Brain pericyte (primary cell): ENCODE measurements at places on chromosomes 5 and 9.
A peak's percentile ranks its signal among the peaks of the same experiment; 100 is the strongest.

- no peak for DNase-seq
Measured at GRCh38 chr9:13688990-13689600, 409.6 kb upstream of the MPDZ start.

DNA sequence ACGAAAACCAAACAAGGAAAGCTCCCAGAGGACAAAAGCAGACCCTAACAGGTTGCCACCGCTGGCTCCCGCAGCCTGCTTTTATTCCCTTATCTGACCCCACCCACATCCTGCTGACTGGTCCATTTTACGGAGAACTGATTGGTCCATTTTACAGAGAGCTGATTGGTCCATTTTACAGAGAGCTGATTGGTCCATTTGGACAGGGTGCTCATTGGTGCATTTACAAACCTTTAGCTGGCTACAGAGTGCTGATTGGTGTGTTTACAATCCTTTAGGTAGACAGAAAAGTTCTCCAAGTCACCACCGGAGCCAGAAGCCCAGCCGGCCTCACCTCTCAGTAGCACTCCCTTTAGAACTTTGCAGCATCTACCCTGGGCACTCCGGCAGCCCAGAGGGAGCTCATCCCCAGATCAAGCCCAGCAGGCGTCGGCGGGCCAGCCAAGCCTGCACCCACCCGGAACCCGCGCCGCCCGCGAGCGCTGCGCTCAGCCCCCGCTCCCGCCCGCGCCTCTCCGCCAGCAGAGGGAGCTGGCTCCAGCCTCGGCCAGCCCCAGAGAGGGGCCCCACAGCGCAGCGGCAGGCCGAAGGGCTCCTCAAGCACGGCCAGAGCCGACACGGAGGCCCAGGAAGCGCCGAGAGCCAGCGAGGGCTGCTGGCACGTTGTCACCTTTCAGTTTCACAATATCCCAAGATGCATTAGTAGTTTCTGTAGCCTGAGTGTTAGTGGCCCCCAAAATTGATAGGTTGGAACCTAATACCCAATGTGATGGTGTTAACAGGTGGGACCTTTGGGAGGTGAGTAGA, 35.3 kb upstream of the CLPTM1L start:
- no peak for DNase-seq

DNA sequence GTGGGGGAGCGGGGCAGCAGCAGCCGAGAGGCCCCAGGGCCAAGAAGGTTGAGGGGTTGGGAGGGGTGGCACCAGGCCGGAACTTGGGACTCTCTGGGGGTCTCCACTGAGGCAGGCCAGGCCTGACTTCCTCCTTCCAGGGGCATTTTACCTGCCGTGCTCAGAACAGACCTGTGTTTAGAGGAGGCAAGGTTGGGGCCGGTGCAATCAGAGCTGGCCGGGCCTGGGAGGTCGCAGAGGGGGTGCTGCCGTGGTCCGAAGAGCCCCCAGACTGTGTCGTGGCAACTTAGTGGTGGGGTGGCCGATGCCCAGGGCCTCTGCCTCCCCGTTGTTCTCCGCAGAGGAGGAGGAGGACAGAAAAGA, 21.8 kb downstream of the GLT6D1 start:
- no peak for DNase-seq

DNA sequence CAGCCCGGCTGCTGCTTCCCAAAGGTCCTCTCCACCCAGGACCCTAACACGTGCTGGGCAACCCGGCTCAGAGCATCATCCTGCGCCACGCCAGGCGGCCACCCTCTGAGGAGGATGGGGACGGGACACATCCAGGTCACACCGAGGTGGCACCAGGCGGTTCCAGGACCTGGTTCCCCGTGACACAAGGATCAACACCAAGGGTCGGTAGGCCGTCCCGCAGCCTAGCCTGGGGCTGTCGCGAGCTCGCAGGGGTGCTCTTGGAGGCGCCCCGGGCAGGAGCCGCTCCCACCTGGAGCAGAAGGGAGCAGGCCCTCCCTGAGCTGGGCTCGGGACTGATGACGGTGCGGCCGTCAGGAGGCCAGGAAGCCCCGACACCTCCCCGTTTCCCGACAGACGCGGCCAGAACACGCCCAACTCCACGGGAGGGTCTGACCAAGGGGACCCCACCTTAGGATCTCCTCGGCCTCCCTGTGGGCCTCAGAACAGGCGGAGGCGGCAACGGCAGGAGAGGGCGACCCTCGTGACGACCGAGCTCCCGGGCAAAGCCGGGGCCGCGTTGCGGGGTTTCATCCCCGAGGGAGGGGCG, 6.3 kb downstream of the EXD3 start:
- no peak for DNase-seq

DNA sequence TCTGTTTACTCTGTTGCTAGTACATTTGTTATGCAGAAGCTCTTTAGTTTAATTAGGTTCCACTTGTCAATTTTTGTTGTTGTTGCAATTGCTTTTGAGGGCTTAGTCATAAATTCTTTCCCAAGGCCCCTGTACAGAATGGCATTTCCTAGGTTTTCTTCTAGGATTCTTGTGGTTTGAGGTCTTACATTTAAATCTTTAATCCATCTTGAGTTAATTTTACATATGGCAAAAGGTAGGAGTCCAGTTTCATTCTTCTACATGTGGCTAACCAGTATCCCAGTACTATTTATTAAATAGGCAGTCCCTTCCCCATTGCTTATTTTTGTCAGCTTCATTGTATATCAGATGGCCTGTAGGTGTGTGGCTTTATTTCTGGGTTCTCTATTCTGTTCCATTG, 792.4 kb downstream of the PTPRD start:
- DNase-seq: no peak

- DNase-seq: no peak
Measured at GRCh38 chr9:114351932-114352331, 22.3 kb downstream of the ORM2 start.

- peak; percentile 29 for DNase-seq
Measured at GRCh38 chr9:136625101-136626065, 37.3 kb upstream of the EGFL7 start.

DNA sequence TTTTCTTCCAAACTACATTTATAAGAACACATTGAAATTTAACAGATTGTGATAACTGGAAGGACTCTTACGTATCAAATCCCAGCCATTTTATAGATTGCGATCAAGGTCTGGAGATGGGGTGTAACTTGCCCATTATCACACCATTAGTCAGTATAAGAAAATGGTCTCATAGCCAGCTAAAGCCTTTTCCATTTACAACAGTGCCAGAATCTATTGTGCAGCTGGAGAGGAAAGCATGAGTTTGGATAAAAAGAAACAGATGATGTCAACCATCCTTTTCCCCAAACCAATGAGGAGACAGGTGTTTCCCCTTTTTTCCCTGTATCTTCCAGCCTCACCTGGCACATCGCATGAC, 658.8 kb downstream of the ACTL7B start:
- DNase-seq: no peak

DNA sequence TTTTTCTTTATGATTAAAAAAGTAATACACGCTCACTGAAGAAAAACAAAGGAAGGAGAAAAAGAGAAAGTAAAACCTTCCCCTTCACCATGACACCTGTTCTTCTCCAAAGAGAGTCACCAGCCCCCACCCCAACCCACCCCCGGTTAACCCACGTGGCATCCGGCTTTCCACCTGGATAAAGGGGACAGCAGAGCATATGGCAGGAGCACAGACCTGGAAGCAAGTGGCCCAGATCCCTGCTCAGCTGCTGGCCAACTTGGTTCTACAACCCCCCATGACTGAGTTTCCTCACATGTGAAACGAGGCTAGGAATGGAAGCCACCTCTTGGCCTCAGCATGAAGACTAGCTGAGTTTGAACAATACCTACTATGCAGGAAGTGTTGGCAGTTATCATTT, 5.1 kb downstream of the CCDC180 start:
- DNase-seq: no peak

- no peak for DNase-seq
Measured at GRCh38 chr9:107890921-107891465, 401.4 kb upstream of the KLF4 start.

DNA sequence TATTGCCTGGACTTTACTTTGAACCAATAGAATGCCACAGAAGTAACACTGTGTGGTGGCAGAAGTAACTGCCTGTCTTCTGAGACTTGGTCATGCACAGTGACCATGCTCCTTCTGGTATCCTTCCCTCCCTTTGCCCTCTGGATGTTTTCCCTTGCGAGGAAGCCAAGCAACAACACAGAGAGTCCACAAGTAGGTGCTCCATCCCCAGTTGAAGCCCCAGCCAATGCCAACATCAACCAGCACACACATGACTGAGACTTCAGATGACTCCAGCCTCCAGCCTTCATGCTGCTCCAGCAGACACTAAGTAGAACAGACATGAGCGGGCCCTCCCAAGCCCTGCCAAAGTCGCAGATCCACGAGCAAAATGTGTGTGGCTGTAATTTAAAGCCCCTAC, 129.6 kb downstream of the EPB41L4A start:
- DNase-seq: no peak

DNA sequence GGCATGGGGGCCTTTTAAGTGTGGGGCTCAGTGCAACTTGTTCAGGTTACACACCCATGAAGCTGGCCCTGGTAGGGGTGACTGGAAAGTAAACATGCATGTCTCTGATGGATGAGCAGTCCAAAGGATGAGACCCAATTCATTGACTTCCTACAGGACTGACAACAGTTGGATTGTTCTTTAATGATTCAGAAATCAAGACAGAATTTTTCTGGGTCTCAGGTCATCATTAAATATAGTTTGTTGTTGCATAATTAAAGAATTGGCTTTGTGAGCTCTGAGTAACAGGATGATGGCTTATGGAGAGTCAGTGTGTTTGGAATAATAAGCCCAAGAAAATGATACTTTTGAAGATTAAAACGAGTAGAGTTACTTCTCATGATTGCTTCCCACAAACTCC, 604.2 kb upstream of the CLINT1 start:
- DNase-seq: no peak

DNA sequence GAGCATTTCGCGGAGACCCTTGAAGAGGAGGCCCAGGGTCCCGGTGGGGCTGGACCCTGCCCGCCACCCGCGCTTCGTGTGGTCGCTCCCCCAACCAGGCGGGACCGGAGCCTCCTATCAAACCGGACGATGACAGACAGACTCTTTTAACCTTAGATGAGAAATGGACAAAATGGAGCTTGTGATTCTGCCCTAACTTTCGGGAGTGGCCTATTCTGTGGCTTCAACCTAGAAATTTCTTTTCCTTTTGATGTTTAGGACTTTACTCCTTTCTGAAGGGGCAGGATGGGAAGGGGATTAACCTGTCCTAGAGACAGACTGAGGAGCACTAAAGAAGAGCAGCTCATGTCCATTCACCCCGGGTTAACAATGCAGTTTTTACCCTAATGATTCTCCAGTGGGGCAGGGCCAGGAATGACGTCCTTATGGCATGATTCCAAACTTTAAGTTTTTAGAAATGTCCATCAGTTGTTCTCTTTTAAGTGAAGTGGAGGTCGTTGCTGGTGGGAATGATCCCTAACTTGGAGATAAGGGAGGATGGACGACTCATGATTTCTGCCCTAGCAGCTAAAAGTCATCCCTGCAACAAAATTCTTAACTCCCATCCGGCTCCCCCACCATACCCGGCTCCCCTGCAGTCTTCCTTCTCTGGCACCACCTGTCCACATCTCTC, 1.0 kb downstream of the NIPSNAP3A start:
- DNase-seq: no peak

- DNase-seq: no peak
Measured at GRCh38 chr9:101478906-101479305, 43.3 kb upstream of the ALDOB start.

DNA sequence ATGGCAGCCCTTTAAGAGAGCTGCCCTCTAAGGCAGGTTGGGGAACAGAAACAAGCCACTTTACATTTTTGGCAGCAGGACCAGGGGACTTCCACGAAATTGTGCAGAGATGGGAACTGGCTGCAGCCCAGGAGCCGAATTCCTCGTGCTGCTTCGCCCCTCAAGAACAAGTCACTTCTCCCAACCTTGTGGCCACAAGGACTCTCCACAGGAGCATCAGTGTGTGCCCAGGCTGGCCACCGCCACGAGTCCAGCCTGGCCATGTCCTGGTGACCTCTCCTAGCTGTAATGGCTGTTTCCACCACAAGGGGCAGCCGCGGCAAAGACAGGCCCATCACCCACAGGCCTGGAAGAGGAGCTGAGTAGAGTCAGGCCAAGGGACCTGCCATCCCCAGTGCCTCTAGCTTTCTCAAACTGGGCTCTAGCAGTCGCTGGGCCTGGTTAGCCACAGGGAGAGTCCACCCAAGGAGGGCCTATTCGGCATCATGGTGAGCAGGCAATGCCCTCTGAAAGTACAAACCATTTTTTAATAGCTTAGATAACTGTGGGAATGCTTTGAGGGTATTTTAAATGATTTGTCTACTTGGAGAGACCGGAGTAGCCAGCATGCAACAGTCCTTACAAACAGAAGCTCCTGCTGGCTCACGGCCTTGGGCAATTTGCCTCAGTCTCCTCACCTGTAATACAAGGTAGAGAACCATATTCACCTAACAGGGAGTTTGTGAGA, 129.0 kb downstream of the COL23A1 start:
- no peak for DNase-seq

DNA sequence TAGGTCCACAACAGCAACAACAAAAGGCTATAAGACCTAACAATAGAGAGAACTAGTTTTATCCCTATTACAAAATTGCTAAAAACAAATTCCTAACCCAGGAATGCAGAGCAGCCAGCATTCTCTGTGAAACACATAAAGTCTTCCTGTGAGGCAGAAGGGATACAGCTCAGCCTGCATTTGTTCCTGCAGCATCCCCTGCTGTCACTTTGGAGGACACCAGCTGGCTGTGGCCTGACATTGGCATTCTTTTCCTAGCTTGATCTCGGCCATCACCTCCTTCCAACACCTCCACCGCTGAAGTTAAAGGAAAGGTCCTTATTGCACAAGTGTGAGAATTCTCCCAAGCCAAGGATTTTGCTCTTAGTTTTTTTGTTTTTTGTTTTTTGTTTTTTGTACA, 186.1 kb downstream of the SNCAIP start:
- no peak for DNase-seq

DNA sequence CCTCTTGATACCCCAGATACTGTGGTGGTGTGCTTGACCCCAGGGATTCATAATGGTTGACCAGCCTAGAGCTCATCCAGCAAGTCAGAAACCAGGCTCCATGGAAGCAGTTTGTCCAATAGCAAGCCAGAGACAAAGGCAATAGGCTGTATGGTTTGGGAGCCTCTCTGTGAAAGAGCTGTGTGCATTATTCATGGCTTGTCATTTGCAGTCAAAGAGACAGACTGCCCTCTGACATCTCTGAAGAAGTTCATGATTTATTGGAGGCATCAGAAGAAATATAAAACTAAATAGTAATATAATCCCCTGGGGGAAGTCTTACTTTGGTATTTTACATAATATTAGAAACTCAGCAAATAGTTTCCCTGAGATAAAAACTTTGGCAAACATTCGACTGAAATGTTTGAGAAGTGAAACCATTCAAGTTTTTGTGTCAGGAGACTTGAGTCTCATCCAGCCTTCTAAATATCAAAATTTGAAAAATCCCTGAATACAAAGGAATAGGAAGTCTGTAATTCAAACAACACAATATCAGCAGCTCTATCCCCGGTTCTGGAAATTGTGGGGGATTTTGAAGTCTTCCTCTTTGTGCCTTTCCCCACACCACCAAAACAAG, 250.3 kb downstream of the ZSWIM6 start:
- DNase-seq: no peak

GRCh38 chr5:172688349-172689217, 47.5 kb downstream of the NEURL1B start:
- no peak for DNase-seq
